ENCODE measurements at places on chromosomes 3 and 15.

DNA sequence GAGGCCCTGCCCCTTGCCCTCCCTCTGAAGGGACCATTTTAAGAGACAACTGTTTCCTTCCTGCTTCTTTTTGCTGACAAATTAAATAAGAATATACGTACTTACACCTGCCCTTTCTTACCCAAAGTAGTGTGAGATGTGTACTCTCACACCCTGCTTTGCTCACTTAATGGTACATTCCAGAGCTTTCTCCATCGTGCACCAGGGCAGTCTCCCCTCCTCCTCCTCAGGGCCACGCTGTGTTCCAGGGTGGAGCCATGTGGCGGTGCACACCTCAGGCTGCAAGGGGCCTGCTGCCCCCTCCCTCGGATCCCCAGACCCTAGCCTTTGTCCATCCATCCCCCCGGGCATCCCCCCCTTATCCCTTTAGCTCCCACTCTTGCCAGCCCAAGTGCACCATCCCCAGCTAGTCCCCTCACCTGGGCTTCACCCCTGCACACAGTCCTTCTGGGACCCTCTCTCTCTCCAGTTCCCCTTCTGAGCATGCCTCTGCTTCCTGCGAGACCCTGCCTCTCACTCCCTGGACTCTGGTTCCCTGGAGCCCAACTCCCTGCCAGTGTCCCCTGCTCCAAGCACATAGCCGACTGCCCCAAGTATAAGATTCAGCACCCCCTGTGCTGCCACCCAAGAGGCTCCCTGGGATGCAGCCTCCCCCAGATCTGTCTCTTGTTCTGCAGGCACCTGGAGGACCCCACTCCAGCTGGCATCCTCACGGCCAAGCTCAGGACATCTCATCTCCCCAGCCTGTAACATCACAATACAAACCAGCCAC lies 89.5 kb upstream of the IQSEC1 start:
- DNase-seq = no peak

- DNase-seq = no peak
These were observed 38.5 kb upstream of the MYH15 start for GRCh38 chr3:108548886-108549285.

GRCh38 chr3:196638861-196639482 lies 522 bp upstream of the NRROS start:
- DNase-seq = no peak

- DNase-seq = no peak
These were observed 521.9 kb upstream of the NAALADL2 start for GRCh38 chr3:174337227-174337626.

DNA sequence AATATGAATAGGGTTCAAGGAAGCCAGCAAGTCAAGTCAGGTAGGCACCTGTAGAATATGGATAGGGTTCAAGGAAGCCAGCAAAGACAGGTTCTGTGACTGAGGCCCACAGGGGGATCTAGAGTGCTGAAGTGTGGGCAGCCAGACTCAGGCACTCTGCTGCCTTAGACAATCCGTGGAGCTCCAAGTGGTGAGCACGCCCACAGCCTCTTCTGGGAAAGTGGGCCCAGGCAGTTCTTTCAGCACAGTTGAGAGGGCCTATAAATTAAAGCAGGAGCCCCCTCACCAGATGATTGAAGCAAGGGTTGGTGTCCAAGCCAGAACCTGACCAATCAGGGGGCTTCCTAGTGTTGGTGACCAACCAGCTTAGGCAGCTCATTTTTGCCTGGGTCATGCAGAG lies 51.0 kb downstream of the ANP32A start:
- DNase-seq = no peak
